ENCODE measurements at places on chromosomes 6 and 20.

DNA sequence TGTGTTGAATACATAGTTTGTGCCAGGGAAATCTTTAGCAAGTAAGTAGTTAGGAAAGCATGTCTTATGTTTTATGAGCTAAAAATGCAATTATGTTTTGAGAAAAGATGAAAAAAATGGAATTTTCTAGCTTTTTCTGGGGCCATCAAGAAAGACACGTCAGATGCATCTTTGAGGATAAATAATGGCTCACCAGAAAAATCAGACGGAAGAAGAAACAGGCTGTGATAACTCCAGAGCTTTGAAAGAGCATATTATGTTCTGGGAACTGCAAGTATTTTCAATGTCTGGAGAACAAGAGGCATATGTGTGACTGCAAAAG is 173.7 kb downstream of the CLVS2 start:
- DNase-seq = no peak

DNA sequence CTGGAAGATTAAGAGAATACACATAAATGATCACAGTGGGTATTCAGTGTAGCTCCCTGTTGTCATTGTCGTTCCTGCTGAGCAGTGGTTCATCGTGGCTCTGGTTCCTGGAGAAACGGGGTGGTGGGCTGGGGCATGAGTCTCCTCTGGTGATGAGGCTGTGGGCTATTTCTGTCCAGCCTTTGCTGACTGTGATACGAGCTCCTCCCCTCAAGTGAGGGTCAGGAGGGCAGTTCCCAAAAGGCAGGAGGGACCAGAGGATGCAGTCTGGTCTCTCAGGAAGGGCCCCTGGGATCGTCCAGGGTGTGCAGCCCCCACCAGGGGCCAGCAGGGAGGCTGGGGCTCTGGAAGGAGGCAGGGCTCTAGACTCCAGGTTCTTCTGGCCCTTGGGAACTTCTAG is 31.1 kb upstream of the DLGAP4 start:
- no peak for DNase-seq

GRCh38 chr20:49701241-49701790 is 12.4 kb downstream of the B4GALT5 start:
- DNase-seq = no peak

DNA sequence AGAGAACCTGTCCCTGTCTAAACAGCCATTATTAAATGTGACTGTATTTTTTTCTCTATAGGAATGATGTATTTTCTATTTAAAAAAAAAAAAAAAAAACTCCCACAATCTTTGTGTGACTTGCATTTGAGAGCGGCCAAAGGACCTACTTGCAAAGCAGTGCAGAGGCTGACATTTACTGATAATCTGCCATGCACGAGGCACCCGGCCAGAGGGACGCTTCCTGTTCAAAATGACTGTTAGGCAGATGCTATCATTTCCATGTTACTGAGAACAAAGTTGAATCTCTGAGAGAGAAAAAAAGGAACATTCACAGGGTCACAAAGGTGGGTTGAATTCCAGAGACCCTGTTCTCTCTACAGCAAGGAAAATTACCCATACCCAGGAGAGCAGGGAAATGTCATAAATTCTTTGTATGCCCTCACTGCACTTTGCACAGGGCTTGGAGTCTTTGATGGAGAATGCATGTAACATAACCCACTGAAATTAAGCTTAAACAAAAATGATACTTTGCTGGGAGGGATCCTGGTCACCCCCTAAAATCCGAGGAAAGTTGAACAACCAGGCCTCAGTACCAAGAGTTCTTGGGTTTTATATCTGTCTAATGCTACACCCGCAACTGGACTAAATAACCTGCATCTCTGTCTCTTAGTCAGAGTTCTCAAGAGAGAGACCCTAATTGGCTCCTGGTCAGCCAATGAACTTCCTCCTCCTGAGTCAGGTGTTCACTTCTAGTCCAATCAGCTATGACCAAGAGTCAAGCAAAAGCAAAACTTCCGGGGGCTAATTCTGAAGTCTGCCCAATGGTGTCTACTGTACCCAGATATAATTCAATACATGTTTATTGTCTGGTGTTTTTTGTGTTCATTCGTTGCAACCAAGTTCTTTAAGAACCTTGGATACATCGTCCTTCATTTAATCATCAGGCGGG is 61.2 kb downstream of the GCLC start:
- peak; percentile 16 for DNase-seq

DNA sequence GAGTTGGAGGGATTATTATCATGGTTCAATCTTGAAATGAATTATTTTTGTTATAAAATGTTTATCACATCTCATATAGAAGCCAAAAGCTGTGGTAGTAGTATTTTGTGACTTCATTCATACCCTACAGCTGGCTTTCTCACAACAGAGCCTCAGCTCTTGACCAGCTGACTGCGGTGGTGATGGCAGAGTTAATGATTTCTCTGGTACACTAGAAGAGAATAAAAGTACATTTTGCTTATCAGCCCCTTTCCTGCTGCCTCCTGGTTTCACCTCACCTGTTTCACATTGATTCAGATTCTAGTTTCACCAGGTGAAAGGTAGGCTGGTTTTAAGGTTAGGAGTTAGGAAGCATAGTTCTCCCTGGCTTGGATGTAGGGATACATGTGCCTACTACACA is 55.7 kb downstream of the AFG1L start:
- peak; percentile 91 for DNase-seq

GRCh38 chr6:10411971-10412460 is 2.9 kb downstream of the TFAP2A start:
- peak; percentile 66 for DNase-seq

GRCh38 chr6:146770965-146771735 is 172.4 kb downstream of the ADGB start:
- DNase-seq = no peak

DNA sequence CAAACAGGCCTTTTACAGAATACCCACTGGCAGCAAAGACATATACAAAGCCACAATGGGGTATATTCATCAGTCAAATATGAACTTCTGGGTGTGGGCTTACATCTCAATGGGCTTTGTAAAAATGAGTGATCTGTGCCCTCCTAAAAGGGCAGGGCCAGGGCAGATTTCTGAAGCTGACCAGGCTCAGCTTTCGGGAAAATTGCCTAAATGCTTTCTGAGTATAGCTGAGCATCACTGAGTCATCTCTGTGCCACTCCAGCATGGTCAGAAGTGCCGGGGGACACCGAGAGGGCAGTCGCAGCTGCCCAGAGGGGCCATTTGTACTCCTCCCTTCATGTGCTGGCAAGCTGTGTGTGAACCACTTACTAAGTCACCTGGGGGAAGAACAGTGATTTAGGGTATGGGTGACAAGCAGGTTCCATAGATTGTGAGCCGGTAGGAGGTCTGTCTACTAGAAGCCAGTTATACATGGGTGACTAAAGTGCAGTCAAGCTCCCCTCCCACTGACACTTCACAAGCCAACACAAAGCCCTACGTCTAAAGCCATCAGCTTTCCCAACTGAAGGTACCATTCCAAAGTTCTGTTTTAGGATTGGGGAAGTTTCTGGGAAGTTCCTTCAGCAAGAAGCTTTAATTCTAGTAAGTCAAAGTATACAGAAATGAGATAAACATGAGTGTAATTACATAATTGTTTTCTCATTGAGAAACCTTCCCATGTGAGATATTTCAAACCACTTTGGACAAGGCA is 147.6 kb upstream of the TAB2 start:
- no peak for DNase-seq

- no peak for DNase-seq
These were observed 69.3 kb upstream of the SUPT3H start for GRCh38 chr6:45447005-45447404.

DNA sequence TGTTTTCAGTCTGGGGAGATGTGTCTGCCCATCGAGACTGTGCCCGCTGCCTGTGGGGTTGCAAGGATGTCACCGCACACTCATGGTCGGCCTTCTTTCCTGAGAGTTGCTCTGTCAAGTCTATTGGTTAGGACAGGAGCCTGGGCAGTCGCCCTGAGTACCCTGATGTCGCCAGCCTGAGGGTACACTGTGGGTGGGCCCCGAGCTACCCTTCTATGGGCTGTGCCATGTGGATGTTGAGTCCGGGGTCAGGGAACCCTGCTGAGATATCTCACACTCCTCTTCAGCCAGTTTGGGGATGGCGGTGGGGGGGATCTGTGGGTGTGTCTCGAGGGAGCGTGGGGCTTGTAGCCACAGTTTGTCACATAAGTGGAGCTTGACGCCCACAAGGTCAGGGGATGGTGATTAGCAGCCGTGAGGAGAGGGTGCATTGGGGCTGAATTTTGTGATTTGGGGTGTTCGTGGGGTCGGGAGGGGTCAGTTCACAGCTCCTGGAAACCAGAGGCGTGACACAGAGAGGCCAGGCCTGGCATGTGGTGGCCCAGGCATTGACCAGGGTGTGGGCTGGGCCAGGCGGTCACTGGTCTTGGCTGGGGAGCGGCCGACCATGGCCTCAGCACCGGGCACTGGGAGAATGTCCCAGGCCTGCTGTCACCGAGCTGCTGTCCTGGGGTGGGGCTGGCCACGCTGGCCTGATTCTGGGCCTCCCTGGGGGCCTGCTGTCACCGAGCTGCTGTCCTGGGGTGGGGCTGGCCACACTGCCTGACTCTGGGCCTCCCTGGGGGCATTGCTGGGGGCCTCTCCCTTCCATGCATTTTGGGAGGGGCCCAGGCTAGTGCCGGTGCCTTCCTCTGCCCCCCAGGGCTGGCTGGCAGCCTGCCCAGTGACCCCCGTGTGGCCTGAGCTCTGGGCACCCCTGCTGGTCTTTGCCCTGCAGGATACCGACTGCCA is 1.6 kb upstream of the NPBWR2 start:
- DNase-seq = no peak
